Non-pigmented ciliary epithelial cell (primary cell): ENCODE measurements at places on chromosomes 12 and 14.

GRCh38 chr14:77599889-77600288, 16.5 kb downstream of the SPTLC2 start:
- DNase-seq = no peak

DNA sequence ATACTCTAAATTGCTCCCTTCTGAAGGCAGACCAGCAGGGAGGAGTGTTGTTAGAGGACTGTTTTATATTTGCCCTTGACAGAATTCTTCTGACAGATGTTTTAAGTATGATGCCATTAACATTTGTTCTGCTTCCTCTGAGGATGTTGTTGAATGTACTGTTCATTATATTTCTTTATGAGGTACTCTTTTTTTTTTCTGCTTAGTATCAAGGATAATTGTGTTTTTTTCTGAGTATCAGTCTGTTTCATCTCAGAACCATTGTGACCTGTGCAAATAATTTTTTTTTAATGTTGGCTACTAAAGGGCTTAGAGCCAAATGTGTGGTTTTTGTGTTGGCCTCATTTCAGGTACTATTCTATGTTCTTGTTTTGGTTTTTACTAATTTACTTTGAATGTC, 10.6 kb downstream of the METAP2 start:
- DNase-seq = no peak

- DNase-seq = no peak
These were observed 170.8 kb upstream of the DYRK2 start for GRCh38 chr12:67477681-67478265.

DNA sequence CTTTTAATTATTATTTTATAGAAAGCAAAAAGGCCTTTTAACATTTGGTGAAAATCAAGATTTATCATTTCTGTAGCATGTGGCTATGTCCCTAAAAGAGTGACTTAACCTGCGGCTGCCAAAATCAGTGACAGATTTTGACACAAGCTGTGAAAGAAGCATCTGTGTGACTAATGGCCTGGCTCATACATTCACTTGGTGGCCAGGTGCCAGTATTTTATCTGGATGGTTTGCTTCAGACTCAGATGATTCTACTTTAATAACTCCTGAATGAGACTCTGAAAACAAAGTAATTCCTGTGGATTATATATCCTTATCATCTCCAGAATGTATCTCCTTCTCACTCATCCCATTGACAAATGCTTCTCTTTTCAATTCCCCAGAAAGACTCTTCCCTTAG, 103.0 kb downstream of the FSCB start:
- DNase-seq = no peak

GRCh38 chr14:52327374-52328226, 13.5 kb downstream of the PTGER2 start:
- no peak for DNase-seq

DNA sequence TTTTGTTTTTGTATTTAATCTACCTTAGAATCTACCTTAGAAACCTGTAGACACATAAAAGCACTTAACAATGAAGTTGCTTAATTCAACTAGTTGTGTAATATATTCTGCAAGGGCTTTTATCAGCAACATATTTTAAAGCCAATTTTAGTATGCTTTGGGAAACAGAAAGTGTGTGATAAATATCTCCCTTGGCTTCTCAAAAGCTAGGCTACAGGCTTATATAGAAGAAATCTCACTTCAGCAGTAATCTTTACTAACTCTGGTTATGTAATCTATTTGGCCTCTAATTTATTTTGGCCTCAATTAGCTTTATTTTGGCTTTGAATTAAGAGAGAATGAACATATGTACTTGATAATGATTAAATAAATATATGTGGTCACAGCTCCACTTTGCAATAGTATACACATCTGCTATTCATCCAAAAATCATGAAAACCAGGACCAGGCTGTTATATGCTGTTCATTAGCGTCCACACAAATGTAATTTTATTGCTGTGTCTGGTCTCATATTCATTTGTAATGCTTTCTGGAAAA, 37.2 kb downstream of the LRP6 start:
- DNase-seq = no peak

DNA sequence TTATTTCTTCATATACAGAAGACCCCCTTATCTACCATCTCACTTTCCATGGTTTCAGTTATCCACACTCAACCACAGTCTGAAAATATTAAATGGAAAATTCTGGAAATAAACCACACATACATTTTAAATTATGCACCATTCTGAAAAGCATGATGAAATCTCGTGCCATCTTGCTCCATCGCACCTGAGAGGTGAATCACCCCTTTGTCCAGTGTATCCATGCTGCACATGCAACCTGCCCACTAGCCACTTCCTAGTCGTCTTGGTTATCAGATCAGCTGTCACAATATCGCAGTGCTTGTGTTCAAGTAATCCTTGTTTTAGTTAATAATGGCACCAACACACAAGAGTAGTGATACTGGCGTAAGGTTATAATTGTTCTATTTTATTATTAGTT, 145.7 kb downstream of the C12orf42 start:
- DNase-seq = no peak

DNA sequence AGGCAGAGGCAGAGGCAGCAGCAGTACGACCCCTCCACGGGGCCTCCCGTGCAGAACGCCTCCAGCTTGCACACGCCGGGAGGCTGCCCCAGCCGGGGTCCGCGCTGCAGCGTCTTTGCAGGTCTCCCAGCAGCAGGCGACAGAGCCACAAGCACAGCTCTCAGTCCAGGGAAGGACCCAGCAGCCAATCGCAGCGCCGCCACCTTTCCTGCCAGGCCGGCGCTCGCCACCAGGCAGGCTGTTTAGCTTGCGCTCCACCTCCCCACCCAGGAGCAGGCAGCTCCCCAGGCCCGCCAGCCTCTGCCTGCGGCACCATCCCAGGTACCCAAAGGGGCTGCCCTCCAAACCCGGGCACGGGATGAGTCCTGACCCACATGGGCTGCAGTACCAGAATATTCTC, 25.2 kb downstream of the DDX51 start:
- no peak for DNase-seq

- no peak for DNase-seq
These were observed 75.2 kb upstream of the RPH3A start for GRCh38 chr12:112716099-112717093.
